CD4-positive, alpha-beta memory T cell (primary cell): ENCODE measurements at places on chromosomes 3 and 15. TPM values are rescaled to one million over a fixed set of nuclear protein-coding genes. Genes with fewer than 3 reads are reported as not detected.
A peak's percentile ranks its signal among the peaks of the same experiment; 100 is the strongest.

The CD200R1 gene
- total RNA-seq, result 30.1 TPM

The LYZL4 gene
- total RNA-seq, result not detected

- DNase-seq, result no peak
Measured at GRCh38 chr3:100880845-100881244, 112.4 kb downstream of the ABI3BP start.

DNA sequence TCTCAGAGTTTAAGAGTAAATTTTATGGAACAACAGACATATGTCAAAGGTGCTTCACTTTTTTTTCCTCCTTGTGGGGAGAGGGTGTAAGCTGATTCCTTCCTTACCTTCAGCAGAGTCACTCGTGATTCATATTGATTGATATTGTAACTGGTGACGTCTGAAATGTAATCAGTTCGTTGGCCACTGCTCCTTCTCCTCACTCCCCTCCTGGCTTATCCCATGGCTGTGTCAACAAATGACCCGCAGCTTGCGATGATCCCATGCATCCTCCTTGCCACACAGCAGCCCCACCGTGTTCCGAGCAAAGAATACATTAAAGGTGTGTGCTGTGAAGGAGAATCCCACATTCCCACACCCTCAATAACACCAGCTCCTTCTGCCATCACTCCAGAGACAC, 7.3 kb downstream of the MGLL start:
- no peak for DNase-seq

DNA sequence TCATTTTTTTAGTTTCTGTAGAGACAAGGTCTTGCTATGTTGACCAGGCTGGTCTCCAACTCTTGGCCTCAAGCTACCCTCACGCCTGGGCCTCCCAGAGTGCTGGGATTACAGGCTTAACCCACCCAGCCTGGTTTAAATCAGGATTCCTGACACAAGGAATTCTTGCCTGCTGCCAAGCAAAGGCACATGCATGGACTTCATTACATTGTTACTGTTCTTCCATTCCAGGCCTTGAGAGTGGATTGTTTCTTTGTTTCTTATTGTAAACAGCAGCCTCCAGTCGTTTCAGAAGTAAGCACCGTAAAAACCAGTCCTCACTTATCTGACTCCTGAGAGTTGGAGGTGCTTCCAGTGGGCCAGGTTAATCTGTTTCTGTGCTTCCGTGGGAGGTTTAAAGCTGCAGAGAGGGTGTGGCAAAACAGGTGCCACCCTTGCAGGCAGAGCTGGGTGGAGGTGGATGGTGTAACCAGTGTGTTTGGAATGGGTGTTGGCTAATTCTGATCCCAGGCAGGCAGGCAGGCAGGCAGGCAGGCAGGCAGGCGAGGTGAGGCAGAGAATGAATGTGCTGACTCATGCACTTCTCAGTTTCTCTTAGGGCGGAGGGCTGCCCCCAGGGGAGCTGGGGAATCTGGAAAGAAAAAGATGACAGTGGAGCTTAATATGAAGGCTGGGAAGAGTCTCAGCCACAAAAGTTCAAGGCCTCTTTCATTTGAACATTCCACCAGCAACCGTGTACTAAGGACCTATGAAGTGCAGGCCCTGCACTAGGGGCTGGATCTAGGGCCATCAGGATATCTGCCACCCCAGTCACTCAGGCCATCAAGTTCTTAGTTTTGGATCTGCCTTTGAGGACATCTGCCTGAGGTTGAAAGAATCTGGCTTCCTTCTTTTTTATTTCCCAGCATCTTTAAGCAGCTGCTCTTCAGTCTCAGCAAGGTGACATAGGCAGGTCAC, 37.0 kb upstream of the CDCP1 start:
- no peak for DNase-seq

GRCh38 chr3:150612494-150612893, 9.4 kb downstream of the SELENOT start:
- no peak for DNase-seq

The PRSS50 gene
- total RNA-seq, result not detected

The GOLGA6L7 gene
- total RNA-seq, result not detected

The STRA6 gene
- total RNA-seq, result not detected

The GPR171 gene
- total RNA-seq, result 116 TPM

- no peak for DNase-seq
Measured at GRCh38 chr3:134364061-134364935, 9.9 kb downstream of the AMOTL2 start.

DNA sequence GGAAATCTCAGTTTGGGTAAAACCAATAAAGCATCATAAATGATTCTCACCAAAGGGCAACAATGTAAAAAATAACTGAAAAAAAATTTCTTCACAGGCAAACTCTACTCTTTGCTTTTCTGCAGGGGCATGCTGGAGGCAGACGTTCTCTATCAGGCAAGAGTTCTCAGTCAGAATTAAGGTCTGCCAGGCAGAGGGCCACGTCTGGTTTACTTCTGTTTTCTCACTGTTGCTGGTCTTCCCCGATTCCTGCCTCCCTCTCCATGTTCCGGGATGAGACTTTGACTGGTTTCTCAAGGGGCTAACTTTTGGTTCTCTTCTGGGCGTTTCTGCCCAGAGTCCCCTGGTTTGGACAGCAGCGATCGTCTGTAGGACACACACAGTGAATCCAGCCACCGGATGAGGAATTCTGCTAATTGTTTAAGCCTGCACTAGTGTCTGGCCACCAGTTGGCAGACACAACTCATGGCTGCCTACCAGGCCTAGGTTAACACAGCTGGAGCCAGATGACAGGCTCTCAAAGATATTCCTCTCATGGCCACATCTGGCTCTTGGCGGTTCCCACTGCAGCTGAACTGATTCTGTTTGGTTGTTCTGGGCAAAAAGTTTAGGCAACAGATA, 273.1 kb downstream of the FOXP1 start:
- no peak for DNase-seq

The USP13 gene
- 9.7 TPM for total RNA-seq

The SLC28A1 gene
- not detected for total RNA-seq

GRCh38 chr15:75431270-75431669, 20.2 kb downstream of the SIN3A start:
- no peak for DNase-seq

DNA sequence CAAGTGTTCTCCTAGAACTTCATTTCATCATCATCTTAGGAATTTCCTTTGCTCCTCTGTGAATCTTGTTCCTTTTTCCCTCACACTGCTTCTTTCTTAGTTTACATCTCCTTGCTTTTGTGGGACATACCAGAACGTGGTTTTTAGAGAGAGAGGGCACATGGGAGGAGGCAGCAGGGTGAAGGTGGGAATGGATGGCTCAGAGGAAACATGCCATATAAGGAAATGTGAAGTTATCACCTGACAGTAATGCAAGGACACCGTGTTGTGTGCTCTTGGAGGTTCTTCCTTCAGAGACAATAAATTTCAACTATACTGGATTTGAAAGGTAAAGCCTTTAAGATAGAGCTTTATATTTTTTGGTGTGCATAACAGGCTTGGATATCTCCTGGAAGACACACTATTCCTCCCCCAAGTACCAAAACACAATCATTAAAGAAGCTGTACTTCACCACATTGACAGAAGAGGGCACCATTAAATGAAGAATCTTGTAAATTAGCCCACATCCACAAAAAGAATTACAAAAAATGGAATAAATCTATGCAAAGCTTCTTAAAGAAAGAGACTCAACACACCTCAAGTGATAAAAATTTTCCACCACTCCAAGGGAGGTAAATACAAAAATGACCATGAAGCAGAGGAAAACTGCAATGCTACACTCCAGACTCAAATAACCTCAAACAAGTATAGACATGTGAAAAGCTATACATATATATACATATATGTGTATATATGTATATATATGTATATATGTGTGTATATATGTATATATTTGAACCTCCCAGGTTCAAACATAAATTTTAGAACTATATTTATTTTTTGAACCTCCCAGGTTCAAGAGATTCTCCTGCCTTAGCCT, 26.1 kb downstream of the RPL39L start:
- peak; percentile 54 for DNase-seq
